CD4-positive, alpha-beta T cell treated with Interleukin-15 for 4 hours (primary cell): ENCODE measurements at places on chromosomes 4 and X.

DNA sequence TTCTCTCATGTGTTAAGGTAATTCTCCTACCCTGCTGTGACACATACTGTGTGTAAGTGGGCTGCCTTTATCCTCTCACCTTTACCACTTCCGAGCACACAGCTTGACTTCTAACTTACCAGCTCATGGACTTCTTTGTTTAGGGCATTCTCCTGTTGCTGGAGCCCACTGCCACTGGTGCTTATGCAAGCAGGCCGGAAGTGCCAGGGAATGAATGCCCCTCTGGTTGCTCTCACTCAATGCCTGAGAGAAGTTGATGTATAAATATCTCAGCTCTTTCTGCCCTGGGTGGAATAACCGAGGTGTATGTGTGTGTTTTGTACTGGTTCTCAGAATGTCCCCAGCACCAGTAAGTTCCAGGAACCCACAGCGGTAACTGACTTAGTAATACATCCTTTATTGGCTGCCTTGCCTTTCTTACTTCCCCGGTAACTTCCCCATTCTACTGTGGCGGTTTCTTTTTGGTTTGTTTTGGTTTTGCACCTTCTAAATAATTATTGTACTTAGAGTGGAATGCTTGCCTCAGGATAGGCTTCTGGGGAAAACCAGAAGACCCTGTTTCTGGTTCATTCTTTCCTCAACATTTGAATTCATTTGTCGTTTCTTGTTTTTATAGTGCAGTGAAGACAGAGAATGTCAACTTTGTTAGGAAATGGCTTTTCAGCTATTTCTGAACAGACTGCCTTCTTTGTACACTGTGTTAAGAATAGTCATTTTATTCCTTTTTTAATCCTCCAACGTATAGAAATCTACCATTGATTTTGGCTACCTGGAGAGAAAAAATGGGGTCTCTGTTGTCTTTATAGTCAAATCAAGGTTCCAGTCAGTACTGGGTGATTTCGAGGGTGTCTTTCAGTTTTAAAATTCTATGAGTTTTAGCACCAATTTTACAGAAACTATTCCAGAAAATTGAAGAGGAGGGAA, 45.4 kb downstream of the CXorf58 start:
- peak; percentile 65 for DNase-seq

GRCh38 chr4:56086073-56086541, 137.4 kb downstream of the CEP135 start:
- DNase-seq, result no peak

DNA sequence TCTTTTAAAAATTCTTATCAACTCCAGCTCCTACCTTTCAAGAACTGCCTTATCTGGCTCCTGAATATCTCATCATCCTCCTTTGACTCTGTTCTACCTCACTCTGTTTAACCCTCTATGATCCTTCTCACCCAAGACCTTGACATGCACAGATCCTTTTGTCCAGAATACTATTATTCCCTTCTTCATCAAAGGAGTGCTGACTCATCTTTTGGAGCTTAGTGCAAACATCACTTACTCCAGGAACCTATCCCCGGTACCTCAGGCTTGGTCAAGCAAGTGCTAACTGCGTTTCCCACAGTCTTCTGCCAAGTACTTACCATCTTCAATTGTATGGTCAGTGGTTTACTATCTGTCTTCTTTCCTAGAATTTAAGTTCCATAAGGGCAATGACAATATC, 96.0 kb downstream of the PAPSS1 start:
- no peak for DNase-seq

- DNase-seq, result no peak
These were observed 181.7 kb downstream of the SLC39A8 start for GRCh38 chr4:102163404-102164140.

DNA sequence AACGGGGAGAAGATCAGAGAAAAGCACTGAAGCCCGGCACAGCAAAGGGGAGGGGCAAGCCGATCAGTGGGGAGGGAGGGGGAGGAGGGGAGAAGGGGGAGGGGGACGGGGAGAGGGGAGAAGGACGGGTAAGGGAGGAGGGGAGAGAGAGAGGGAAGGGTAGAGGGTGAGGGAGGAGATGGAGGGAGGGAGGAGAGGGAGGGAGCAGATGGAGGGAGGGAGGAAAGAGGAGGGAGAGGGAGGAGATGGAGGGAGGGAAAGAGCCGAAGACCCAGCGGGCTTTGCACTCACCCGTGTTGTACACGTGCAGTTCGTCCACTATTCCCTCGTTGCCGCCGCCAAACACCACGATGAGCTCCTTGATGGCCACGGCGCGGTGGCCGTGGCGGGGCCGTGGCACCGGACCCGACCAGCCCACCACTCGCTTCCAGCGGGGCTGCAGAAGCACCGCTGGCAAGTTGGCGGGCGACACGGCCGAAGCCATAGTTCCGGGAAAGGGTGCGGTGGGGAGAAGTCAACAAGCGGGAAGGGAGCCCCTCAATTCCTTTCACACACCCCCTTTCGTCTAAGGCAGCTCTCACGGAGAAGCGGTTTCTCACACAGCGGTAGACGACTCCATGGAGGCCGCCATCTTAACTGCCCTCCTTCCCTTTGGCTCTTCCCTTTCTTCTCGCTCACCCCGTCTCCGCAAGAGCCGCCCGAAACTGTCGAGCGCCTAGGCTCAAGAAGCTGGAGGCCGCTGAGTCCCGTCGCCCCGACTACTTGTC, 1.1 kb downstream of the HCFC1 start:
- DNase-seq, result no peak

- no peak for DNase-seq
These were observed 213.8 kb downstream of the PTTG2 start for GRCh38 chr4:38173935-38174518.

DNA sequence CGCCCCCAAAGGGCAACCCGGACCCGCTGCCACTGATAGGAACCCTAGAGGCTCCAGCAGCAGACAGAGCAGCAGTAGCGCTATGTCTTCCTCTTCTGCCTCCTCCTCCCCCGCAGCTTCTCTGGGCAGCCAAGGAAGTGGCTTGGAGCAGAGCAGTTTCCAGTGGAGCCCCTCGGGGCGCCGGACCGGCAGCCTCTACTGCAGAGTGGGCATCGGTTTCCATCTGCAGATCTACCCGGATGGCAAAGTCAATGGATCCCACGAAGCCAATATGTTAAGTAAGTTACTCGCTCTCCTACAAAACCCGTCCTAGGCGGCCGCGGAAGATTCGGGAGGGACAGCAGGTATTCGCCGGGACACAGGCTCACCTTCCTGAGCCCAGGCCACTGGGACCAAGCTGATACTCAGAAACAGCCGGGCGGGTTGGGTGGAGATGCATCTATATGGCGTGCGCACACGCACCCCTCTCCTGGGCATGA, 477 bp downstream of the FGF5 start:
- no peak for DNase-seq

- no peak for DNase-seq
These were observed 103.3 kb downstream of the PARM1 start for GRCh38 chr4:75036046-75036830.

- no peak for DNase-seq
These were observed 194.7 kb downstream of the RAB28 start for GRCh38 chr4:13289391-13289790.

DNA sequence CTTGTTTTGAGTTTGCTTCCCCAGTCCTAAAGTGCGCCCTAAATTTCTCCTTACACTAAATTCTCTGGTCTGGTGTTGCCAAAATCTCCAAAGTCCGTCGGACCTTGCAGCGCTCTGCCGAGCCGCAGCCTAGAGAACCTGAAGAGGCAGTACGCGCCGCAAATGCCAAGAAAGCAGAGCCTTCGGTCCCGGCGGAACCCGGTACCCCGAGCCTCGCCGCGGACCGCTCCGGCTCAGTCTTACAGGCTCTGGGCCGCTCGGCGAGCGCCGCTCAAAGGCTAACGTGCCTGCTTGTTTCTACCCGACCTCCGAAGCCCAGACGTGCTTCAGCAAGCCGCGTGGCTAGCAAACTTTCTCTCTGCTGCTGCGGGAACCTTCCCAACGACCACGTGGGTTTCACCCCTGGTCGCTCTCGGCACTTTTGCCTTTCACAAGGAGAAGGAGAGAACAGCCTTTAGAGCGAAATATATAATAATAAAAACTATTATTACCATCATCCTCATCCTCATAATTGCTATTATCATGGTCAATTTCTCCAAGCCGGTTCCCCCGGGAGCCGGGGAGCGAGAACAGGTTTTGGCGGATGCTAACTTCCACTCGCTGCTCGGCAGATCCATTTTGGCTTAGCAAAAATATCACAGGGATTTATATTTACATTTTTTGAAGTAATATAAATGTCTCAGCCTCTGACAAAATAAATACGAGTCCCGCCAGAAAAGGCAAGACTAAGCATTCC, 2.2 kb upstream of the HTR2C start:
- DNase-seq, result no peak

- no peak for DNase-seq
These were observed 36.9 kb downstream of the PGRMC1 start for GRCh38 chrX:119272882-119273419.

GRCh38 chr4:150722908-150723362, 141.0 kb downstream of the MAB21L2 start:
- DNase-seq, result no peak

GRCh38 chr4:2941138-2942036, 21.8 kb downstream of the NOP14 start:
- no peak for DNase-seq

DNA sequence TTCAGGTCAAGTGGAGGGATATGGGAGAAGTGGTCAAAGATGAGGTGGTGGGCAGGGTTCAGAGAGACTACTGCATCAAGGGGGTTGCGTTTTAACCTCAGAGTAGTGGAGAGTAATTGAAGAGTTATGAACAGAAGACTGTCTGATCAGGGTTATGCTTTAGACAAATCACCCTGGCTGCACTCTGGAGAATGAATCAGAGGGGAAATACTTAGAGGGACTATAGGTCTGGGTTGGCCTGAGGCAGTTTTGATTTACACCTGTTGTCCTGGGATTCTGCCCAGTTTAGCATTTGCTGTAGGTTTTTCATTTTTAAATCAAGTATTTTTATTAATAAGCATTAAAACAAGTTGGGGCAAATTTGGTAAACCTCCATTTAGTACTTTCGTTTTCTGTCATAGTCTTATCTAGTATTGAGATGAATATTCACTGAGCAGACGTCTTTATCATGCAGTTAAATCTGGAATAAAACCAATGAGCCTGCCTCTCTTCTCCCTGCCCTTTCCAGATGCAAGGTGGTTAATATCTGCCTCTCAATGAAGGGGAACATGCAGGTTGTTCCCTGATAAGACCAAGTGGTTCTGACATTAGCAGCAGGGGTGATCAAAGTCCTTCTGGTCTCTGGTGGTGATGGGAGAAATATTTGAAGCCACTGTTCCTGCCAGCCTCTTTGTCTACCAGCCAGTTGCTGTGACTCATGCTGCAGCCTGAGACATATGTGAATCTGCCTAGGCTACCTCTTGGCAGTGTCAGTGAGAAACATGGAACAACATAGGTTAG, 116.0 kb upstream of the RPS6KA3 start:
- DNase-seq, result peak; percentile 20

DNA sequence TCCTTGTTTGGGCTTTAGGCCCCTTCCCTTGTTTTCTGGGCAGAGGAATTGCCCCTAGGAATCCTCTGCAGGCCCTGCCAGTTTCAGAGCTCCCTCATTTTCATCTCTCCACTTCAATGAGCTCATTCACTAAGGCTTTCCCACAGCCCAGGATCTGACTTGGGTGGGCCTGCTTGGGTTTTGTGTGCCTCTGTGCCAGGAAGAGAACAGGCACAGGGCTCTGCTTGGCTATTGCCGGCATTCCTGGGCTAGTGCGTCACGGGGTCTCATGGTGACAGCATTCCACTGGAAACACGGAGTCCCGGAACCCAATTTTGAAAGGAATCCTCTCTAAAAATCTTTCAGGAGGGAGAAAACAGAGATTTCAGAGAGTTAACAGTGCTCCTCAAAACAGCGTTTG, 150.5 kb downstream of the VCX3A start:
- DNase-seq, result no peak

- DNase-seq, result no peak
These were observed 23.5 kb upstream of the PDZD4 start for GRCh38 chrX:153853902-153854267.

GRCh38 chr4:105116616-105117319, 29.9 kb upstream of the TET2 start:
- no peak for DNase-seq

GRCh38 chr4:101981756-101982155, 191.2 kb downstream of the BANK1 start:
- no peak for DNase-seq

- DNase-seq, result no peak
These were observed 303.0 kb upstream of the PRPS2 start for GRCh38 chrX:12488220-12488619.

DNA sequence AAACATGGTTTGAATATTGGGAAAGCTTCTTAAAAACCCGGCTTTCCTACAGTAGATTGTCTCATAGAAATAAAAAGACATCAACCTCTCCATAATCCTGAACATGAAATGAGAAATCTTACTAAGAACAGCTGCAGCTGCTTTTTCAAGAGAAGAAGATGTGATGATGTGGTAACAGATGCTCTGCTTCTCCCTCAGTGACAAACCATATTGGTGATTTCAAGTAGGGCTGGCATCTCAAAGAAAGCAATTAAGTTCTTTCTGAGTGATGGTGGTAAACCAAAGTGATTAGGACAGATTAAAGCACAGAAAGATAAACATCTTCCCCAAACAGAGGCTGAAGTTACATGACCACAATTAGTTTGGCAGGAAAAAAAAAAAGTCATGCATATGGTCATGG, 1477.7 kb downstream of the RAPGEF2 start:
- no peak for DNase-seq

- DNase-seq, result no peak
These were observed 105.1 kb downstream of the ADGRA3 start for GRCh38 chr4:22410645-22411247.

DNA sequence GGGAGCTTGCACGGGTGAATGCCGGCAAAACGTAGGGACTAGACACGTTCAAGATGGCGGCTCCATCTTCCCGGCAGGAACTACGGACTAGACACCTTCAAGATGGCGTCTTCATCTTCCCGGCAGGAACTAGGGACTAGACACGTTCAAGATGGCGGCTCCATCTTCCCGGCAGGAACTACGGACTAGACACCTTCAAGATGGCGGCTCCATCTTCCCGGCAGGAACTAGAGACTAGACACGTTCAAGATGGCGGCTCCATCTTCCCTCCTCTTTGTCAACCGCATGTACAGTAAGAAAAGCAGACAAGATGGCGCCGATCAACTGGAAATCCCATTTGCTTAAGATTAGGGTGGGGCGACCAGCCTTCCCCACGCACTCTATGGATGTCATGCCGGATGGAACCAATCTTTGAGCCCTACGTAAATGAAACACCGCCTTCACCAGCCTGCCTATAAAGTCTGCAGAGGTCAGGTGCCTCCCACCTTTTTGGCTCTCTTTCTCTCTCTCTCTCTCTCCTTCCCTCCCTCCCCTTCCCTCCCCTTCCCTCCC, 222.4 kb downstream of the CRLF2 start:
- DNase-seq, result peak; percentile 61

GRCh38 chr4:184801781-184802696, 23.7 kb downstream of the ACSL1 start:
- no peak for DNase-seq

- DNase-seq, result no peak
These were observed 78.9 kb upstream of the BMPR1B start for GRCh38 chr4:94678896-94679295.

DNA sequence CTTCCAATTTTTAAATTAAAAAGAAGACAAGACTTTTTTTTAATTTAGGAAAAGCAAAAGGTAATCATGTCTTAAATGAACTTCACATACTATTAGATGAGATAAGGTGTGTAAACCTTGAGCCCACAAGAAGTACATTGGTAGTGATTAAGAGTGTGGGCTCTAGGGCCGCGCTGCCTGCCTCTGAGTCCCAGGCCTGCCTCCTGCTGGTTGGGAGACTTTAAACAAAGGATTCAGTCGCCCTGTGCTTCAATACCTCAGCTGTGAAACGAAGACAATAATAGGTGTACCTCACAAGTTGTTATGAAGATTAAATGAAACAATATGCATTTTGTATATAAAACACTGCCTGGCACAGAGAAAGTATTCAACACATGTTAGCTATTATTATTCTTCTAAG, 95.9 kb upstream of the MYOZ2 start:
- no peak for DNase-seq
